Urothelium cell line (cell line): ENCODE measurements at places on chromosomes 2 and 18.

DNA sequence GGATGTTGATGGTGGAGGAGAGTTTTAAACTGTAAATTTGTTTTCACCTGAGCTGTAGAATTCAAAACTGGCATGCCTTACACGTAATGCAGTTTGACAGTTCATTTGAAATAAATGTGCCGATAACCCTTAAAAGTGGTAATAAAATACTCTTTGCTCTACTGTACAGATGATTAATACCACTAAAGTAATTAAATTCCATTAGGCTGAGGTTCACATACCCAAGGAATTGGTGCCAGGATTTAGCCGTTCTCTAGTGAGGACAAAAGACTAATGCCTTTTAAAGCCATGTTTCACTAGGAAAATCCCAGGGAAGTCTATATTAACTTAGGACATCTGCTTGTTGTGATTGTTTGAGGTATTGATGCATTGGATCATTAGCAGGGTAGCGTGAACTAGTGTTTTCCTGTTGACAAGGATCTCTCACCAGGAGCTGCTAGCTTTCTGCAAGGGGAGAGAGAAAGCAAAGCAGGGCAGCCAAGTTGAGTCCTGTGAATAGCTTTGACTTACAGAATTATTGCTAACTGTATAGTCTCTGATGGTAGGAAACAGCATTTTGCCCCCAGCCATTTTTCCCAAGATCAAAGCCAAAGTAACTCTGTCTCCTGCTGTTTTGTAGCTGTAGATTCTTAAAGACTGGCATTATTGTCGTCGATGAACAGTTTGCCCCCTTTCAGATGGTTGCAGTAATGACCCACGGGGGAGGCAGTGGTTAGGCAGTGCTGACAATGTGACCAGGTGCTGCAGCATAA is 280.9 kb upstream of the FANCL start:
- DNase-seq, result peak; percentile 15

- peak; percentile 95 for DNase-seq
Measured at GRCh38 chr2:112481050-112481527, 867 bp upstream of the TTL start.

- DNase-seq, result no peak
Measured at GRCh38 chr2:6493669-6494068, 372.0 kb downstream of the CMPK2 start.

GRCh38 chr2:242001853-242002252 is 132.3 kb downstream of the RTP5 start:
- DNase-seq, result no peak

GRCh38 chr2:45685260-45685659 is 33.8 kb downstream of the PRKCE start:
- no peak for DNase-seq

DNA sequence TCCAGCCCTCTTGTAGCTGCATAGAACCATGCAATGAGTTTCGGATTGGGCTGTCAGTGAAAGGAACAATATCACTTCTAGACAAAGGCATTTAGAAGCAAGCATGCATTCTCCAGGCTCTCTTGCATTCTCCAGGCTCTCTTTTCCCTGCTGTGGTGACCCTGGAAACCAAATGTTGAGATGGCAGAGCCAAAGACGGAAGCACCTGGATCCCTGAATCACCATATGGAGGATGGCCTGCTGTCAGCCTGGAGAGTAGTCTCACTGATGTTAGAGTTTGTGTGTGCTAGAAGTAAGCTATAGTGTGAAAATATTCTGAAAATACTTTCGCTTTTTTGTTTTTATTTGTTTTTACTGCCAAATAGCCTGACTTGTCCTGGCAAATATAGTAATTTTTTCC is 203.9 kb downstream of the C1D start:
- DNase-seq, result no peak

DNA sequence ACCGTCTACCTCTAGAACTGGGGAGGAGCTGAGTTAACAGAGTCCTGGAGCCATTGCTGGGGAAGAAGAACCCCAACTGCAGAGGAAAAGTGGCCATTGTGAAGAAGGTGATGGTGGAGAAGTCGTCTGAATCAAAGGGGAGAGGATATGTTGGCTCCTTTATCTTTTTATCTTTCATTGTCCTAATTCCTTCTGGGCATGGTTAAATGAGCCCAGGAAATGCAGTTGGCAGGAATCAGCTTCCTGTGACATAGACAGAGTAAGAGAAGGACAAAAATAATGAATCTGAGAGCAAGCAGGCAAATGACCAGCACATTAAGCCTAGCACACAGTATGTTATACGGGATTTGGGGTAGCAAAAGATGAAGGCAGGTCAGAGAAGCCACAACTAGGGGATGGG is 16.0 kb upstream of the ACTR3 start:
- DNase-seq, result no peak

- no peak for DNase-seq
Measured at GRCh38 chr2:165681841-165682240, 112.2 kb downstream of the GALNT3 start.

GRCh38 chr2:145119225-145119624 is 599.3 kb upstream of the ZEB2 start:
- DNase-seq, result no peak

- DNase-seq, result no peak
Measured at GRCh38 chr2:20913491-20913890, 90.6 kb upstream of the LDAH start.

GRCh38 chr18:58502628-58503027 is 126.3 kb downstream of the ALPK2 start:
- DNase-seq, result no peak

- DNase-seq, result no peak
Measured at GRCh38 chr2:7417845-7418742, 500.9 kb downstream of the RNF144A start.

GRCh38 chr2:104262714-104263113 is 591.2 kb upstream of the POU3F3 start:
- no peak for DNase-seq

GRCh38 chr2:216649574-216649973 is 16.4 kb downstream of the IGFBP2 start:
- DNase-seq, result no peak

DNA sequence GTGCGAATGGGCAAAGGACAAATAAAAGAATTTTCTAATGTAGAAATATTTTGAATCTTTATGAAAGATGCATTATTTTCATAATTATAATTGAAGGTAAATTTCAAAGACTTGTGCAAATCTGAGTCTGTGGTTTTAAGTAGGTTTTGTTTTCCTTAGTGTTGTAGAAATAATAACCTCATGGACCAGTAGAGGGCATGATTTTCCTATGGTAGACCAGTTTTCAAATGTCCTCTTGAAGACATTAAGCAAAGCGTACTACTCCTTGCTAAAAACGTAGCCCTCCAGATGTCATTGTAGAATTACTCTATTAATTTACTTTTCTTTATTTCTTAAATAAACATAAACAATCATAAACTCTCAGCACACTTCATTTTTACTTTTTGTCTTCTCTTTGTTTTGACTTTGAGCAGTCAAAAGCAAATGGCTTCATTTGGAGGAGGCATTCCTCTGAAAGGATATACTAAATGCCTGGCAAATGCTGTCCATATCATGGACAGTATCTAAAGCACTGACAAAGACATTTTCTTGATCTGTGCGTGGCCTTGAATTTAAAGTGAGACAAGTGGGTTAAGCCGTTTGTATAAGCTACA is 85.8 kb upstream of the FAM237A start:
- DNase-seq, result peak; percentile 14

GRCh38 chr18:59460072-59460420 is 101.0 kb upstream of the LMAN1 start:
- no peak for DNase-seq

DNA sequence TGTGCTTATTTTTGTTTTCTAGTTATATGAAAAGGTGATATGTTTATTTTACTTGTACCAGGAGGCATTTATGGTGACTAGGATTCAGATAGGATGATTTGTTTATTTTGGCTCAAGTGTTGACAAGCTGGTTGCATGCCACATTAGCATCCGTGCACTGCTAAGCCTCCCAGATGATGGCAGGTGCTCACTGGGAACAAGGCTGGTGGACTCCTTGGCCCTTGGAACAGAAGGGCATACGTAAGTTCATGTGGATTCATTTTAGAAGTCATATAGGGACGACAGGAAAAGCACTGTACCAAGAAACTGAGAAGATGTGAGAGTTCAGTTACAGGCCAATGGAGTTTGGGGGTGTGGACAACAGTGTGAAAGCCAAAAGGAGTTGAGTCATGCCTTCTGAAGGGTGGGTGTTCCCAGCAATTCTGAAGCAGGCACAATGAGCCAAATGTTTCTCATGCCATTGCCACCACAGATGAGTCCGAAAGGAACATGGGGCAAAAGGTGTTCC is 166.2 kb downstream of the PHLPP1 start:
- peak; percentile 74 for DNase-seq
